ENCODE measurements at places on chromosomes 2 and 18.

- DNase-seq = no peak
Observed at GRCh38 chr2:158890296-158890905, 78.0 kb upstream of the TANC1 start.

DNA sequence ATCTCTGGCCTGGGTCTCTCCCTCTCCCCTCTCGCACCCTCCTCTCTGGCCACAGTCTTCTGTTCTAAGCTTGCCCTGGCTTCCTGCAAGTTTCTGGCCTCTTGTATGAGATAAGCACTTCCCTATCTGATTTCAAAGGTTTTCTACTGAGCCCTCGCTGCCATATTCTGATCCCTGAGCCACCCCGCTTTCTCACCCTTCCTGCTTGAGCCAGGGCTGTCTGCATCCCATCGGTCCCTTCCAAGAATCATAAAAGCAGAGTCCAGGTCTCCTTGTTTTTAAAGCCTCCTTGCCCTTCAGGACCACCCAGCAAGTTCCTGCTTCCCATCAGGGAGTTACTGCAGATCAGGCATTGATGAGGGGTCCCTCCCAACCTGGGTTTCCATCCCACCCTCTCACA lies 110.2 kb downstream of the PRKCE start:
- DNase-seq = no peak

GRCh38 chr2:43110442-43110871 lies 115.9 kb downstream of the ZFP36L2 start:
- DNase-seq = peak; percentile 55

- DNase-seq = no peak
Observed at GRCh38 chr2:179349670-179350303, 85.2 kb upstream of the SESTD1 start.

DNA sequence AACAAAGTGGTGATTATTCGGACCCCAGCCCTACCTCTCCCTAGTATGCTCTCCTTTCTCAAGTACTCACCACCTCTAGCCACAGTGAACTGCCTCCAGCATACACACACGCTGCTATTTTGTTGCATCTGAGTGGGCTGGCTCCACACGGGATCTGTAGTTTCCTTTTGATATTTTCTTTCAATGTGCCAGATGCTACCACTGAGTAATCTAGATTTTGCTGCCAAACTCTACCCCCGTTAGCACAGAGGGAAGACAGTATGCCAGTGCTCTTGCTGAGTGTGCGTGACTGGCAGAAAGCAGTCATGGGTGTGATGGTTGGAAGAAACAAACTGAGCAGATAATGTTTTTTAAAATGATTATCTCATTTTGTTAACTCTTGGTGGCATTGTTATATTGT lies 11.6 kb downstream of the CFLAR start:
- DNase-seq = no peak

GRCh38 chr18:4412286-4412685 lies 42.8 kb downstream of the DLGAP1 start:
- no peak for DNase-seq

DNA sequence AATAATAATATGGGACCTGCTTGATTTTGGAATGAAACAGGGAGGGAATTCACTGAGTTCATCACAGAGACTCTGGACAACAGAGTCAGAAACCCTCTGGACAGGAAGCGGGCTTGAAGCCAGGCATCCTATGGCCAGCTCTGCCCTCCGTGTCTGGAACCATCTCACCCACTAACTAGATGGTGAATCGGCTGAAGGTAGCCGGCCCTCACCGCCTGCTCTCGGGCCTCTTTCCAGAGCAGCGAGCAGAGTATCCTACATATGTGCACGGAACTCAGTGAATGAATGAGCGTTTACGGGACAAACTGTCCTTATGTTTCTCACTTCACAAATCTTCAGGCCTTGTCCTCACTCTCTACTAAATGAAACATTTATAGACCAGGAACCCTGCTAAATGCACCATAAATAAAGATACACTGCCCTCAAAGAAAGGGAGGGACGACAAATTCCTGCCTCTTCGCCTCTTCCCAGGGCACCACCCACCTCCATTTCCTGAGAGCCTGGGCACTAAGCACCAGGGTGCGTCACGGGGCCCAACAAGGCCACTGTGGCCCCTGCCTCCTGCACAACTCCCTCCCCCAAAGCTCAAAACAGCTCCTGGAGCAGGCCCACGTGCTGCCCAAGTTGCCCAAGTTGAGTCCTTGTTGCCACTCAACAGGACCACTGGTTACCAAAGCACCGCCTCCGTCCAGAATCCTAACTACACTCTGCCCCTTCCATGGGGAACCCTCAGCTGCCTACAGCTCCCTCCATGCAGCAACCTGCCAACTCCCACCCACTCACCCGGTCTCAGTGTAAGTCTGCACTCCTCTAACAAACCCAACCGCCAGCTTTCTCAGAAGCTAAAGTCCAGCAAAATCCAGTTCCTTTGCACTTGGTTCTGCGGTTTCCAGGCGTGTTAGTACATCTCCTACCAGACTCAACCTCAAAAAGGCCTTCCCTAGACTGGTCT lies 1.7 kb downstream of the TBC1D8 start:
- DNase-seq = no peak

GRCh38 chr18:76670564-76671288 lies 151.6 kb upstream of the ZNF236 start:
- no peak for DNase-seq

DNA sequence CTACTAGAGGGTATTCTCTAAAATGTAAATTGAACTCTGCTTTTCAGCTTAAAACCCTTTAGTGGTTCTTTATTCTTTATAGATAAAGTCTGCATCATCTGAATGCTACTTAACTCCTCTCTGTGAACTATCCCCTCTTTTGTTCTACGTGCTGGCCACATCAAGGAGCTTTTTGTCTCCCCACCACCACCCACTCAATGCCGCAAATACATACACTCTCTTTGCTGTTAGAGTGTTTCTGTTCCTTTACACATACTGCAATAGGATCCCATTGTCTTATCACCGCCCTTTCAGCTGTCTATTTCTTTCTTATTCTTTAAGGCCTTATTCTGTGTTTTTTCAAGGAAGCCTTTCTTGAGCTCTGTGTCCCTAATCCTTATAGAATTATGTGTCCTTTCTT lies 83.3 kb downstream of the EML4 start:
- peak; percentile 29 for DNase-seq

GRCh38 chr18:8979258-8979988 lies 123.1 kb upstream of the NDUFV2 start:
- no peak for DNase-seq

All from neural progenitor cell (in vitro differentiated cells).